NCI-H446 treated with DMSO at 0.1 percent for 48 hours (cell line): ENCODE measurements at places on chromosomes 7 and 10.

DNA sequence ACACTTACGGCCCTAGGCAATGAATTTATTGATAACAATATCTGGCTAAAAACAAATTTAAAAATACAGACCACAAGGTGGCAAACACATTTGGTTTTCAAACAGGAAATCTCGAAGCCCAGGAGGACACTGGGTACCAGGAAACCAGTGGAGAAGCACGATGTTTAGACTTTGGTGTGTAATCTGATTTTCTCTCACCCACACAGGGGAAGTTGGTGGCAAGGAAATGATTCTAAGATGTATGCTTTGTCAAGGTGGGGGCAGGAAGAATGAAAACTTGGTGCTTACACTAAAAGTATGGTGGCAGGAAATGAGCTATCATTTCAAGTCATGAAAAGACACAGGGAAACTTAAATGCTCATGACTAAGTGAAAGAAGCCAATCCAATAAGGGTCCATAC, 113.2 kb upstream of the ANKRD1 start:
- no peak for DNase-seq

GRCh38 chr7:47074702-47075153, 507.2 kb downstream of the TNS3 start:
- DNase-seq, result no peak

DNA sequence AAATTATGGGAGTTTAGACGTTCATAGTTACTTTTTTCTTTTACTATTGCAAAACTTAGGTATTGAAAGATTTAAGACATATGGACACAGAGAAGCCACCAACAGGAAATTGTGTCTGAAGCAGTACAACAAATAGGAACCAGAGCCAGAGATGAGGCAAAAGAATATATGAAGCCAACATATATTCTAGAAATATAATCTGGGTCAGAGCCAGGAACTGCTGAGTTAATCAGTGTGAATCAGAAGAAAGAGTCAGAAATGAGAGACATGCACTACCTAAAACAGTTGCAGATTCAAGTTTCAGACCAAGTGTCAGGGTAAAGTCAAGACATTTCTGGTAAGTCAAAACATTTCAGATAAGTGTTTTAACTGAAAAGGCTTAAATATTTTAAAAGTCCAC, 67.7 kb downstream of the DGKB start:
- DNase-seq, result peak; percentile 58

- DNase-seq, result no peak
Observed at GRCh38 chr7:134438946-134439345, 20.0 kb downstream of the AKR1B1 start.

DNA sequence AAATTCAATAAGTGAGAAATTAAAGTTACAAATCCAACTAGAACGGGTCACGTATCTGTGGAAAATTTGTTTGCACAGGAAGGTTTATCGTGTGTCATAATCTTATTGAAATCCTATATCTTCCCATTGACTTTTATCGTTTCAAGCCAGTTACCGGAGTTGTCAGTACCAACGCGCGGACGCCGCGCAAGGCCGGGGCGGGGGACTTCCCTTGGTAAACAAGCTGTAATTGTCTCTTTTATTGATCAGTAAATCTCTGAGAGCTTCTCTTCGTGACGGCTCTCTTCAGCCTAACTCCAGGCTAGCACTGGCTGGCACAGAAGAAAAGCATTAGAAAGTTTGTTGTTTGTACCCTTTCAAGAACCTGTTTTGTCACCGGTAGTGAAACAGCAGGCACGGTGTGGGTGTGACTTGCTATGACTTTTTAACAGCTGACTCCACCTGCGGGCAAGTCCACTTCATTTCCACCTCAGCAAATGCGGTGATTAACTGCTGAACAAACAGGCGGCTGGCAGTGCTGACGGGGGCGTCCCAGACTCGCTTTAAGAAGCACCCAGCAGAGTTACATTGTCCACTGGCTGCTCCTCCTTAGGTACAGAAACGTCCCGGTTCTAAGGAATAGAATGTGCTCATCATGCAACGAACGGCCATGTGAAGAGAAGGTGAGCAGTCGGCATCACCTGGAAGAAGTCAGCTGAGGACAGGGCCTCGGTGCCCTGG, 215.8 kb downstream of the MAD1L1 start:
- no peak for DNase-seq

- no peak for DNase-seq
Observed at GRCh38 chr10:79248341-79249185, 98.7 kb upstream of the PPIF start.

DNA sequence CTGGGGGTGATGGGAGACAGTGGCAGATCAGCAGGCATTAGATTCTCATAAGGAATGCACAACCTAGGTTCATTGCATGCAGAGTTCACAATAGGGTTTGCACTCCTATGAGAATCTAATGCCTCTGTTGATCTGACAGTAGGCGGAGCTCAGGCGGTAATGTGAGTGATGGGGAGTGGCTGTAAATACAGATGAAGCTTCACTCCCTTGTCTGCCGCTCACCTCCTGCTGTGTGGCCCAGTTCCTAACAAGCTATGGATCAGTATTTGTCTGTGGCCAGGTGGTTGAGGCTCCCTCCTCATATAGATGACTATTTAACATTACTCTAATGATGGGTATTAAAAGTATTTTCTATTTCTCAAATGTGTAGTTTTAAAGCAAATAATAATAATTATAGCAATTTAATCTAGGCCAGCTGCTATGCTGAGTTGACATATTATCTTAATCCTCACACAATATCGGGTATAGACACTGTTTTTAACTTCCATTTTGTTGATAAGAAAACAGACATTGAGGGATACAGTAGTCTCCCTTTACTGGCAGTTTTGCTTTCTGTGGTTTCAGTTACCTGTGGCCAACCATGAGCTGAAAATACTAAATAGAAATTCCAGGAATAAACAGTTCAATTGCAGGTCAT, 39.9 kb downstream of the KIF20B start:
- DNase-seq, result no peak

DNA sequence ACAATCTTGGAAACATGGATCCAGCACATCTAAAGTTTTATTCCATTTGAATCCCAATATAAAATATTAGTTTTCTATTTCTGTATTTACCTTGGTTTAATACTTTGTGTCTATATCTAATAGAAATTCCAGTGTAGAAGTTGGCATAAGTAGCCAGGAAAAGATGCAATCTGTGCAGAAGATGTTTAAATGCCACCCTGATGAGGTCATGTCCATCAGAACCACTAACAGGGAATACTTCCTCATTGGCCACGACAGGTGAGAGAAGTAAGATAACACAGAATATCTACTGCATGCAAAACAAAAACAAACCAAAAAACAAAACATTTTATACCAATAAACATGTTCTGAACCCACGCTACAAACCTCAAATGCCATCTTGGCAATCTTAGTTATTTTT, 15.7 kb downstream of the PLEKHS1 start:
- no peak for DNase-seq

- no peak for DNase-seq
Observed at GRCh38 chr7:31186202-31186601, 134.1 kb downstream of the ADCYAP1R1 start.

DNA sequence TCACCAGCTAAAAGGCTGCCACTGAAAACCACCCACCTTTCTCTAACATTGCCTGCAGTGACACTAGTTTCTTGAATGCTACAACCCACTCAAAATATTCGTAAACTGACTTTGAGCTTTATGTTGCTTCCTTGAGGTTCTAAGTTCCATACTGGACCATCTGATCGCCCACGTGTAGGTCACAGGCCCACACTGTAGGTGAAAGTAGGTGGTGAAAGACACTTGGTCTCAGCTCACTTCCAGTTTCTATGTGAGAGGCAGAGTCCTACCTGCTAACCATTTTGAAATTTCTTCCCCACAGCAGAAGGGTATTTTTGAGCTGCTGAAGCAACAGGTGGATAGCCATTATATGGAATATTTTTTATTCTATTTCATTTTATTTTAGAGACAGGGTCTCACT, 97.3 kb downstream of the MYO3A start:
- no peak for DNase-seq

DNA sequence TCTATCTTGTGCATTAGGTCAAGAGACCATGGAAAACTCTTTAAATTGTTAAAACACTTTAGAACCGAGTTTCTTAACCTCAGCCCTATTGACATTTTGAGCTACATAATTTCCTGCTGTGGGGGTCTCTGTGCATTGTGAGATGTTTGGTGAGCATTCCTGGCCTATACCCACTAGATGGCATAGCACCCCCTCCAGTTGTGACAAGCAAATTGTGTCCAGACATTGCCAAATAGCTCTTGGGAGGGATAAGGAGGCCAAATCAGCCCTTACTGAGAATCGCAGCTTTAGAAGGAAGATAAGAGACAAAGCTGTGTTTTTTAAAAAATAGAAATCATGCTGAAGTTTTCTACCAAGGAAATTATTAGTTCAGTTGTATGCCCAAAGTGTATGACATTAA, 1158.5 kb upstream of the C7orf33 start:
- no peak for DNase-seq

DNA sequence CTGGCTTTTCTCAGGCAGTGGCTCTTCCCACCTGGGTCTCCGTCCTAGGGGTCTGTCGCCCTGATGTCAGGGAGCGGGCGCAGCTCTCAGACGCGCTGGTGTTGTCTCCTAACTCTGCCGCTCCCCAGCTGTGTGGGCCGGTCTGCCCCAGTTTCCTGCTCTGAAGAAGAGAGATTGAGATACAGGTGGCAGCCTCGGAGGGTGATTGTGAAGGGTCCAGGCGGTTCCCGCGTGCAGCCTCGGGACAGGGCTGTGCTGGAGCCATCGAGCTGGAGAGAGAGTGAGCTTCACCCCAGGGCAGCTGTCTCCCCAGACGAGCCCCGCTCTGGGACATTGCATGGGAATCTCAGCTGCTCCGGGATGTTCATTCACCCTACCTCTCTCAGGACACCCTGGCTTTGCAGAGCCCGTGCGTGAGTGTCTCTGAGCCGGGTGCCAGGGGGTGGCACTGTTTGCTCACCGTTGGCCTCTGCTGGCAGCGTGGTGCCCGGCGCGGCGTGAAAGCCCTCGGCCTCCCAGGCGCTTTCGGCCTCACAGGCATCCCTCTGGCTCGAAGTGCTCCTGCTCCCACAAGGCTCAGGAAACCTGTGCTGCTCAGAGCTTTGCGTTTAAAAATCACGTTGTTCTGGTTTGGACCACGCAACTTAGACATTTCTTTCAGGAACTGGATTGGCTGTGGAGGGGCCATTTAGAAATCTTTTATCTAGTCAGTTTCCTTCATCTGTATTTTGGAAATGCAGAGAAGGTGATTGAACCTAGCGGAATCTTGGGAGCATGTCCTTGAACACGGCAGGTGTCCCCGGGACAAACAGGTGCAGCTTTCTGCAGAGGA, 33.8 kb upstream of the ZFAND2A start:
- DNase-seq, result no peak
